ENCODE measurements at places on chromosomes 1 and 21.

DNA sequence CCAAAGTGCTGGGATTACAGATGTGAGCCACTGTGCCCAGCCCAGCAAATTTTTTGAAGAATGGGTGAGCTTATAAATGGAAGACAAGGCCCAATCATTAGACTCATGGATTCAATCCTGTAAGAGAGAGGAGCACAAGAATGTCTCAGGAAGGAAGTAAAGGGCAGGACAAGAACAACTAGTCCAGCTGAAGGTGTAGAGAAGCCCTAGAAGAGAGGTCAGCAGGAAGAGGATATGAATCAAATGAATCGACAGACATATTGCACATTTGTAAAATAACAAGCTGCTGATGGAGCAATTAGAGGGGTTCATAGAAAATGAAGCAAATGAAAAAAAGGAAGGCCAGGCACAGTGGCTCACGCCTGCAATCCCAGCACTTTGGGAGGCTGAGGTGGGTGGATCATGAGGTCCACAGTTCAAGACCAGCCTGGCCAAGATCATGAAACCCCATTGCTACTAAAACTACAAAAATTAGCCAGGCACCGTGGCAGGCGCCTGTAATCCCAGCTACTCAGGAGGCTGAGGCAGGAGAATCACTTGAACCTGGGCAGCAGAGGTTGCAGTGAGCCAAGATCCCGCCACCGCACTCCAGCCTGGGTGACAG, 74.9 kb downstream of the MIS18A start:
- no peak for DNase-seq

GRCh38 chr1:186792870-186793581, 35.7 kb upstream of the PLA2G4A start:
- DNase-seq: peak; percentile 37

- DNase-seq: peak; percentile 90
These were observed at the start of gene S100A2 for GRCh38 chr1:153565529-153566374. S100A2 (minus strand) TSS chr1:153565844; CDS start chr1:153563877, 1,967 bp downstream.

DNA sequence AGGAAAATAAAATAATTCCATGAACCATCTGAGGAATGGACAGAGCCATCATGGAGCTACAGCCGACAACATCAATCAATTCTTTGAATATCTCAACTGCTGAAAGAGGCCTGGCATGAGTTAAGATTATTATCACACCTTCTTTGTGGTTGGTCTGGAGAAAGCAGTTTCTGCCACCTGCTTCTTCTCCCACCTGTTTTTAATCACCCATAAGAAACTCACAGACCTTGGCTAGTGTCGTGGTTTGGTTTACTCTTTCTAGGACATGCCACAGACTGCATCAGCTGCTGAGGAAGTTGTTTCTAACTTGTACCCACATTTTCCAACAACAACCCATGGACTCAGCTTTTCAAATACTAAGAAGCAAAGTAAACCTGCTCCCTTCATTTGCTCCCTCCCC, 65.6 kb downstream of the NTPCR start:
- no peak for DNase-seq

DNA sequence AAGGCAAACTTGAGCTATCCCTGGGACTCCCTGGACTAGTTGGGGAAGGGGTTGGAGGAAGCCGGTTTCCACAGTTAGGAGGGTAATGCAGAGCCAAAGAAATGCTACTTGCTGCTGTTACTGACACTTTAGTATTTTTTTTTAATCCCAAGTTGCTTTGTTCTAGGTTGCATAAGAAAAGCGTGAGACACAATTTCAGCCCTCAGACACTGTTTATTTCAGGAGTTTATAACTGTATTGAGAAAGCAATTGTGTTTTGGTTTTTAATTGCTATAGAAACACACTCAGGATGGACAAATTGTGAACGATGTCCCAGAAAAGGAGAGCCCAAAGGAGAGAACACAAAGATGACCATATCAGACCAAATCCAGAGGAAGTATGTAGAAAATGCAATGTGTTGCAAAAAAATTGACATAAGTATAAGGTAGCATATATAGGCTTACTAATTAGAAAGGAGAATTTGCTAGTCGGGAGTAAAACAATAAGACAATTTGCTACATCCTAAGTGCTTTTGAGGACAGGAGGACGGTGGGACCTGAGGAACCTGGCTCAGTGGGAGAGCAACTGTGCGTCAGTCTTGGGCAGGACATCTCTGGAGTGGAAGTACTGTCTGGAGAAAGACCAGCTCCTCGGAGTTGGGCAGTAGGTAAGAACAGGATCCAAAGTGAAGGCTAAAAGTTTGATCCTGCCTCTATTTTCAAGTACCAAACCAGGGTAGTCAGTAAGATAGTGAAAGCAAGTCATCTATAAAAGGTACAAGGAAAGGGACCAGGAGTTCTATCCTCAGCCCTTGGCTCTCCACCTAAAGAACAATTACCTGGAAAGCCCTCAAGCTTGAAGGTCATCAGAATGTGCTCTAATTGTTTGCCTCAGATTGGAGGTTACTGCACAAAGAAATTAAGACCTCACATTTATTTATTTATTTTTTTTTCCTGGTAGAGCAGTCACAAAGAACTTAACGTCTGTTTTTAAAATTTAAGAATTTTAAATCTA, 39.9 kb downstream of the DIPK1A start:
- DNase-seq: peak; percentile 37

DNA sequence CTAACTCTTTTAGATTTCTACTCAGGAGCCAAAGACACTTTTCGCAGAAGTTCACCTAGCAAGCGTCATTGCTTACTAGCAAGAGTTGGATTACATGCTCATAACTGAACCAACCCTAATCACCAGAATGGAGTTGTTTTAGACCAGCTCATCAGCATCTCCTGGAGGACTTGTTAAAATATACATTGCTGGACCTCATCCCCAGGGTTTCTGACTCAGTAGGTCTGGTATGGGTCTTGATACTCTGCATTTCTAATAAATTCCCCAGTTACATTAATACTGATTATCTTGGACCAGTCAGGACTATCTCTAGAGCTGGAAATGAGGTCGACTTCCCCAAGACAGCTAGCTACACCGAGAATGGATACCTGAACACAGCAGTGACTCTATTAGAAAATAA, 9.7 kb upstream of the PRDX6 start:
- DNase-seq: no peak
